ENCODE measurements at places on chromosomes 2 and 18.

- DNase-seq = no peak
Observed at GRCh38 chr2:198114064-198114463, 309.7 kb downstream of the PLCL1 start.

- no peak for DNase-seq
Observed at GRCh38 chr18:6683112-6683876, 46.2 kb upstream of the ARHGAP28 start.

- no peak for DNase-seq
Observed at GRCh38 chr18:618618-619017, 21.8 kb downstream of the CLUL1 start.

DNA sequence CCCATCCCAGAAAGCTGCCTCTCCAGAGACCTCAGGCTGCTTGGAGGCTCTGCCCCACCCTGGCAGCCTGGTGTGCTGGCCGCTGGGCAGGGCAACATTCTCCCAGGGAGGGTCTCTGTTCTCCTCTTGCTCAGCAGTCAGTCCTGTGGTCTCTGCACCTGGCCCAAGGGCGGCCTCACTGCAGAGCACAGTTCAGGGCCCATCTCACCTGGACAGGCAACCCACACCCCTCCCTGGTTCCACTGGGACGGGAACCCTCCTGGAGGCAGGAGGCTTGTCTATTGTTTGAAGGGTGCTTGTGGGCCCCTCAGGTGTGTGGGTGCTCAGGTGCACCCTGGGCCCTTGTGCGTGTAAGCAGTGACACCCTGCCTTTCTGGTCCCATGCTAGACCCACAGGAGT lies 67.2 kb upstream of the OTOS start:
- DNase-seq = no peak

- DNase-seq = no peak
Observed at GRCh38 chr18:51537487-51537886, 340.0 kb upstream of the MEX3C start.

- no peak for DNase-seq
Observed at GRCh38 chr2:118806797-118807667, 40.4 kb downstream of the EN1 start.

GRCh38 chr2:186927185-186927866 lies 78.4 kb upstream of the ZSWIM2 start:
- no peak for DNase-seq

DNA sequence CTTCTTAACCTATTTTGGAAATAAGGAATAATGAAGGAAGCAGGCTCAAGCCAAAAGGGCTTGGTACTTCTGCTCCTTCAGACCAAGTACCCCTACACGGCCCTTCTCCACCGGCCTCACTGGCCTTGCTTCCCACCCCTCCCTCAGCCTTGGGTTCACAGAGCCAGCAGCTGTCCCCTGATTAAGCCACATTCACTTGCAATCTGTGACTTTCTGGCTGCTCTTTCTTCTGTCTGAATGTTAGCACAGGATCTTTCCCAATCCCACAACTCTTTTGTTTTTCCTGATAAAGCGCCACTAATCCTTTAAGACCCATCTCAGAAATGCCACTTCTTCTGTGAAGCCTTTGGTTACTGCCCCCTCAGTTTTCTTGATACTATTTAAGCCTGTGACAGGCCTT lies 52.4 kb downstream of the REEP1 start:
- DNase-seq = no peak

DNA sequence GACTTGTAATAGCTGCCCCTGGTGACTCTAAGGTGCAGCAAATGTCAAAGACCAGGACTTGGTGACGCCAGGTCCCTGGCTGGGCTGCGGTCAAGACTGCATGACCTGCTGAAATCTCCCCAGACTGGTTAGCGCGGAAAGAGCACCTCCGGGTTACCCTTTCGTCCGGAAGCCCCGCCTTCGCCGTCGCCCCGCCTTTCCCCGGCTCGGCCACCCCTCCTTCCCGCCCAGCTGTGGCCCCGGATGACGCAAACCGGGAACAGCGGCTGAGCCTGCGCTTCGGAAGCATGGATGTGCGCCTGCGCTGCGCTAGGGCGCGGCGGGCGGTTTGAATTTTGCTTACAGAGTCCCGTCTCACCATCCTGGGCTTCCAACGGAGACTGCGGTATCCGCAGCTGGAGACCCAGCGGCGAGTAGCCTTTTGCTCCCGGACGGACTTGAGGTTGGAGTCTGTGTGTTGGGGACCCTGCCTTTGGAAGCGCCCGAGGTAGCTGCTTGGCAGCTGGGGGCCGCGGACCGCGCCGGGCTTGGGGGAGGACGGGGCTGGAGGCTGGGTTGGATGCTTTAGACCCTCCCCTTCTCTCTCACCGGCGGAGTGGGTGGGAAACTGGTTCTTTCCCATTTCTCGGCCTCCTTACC lies at the start of gene SKA1:
SKA1 (plus strand) TSS at position 294 of the 639 bp plus-strand sequence. CDS start 785 bp downstream, outside the sequence.
- DNase-seq = peak; percentile 97

- DNase-seq = no peak
Observed at GRCh38 chr2:135949451-135950234, 35.8 kb downstream of the DARS1 start.

- no peak for DNase-seq
Observed at GRCh38 chr2:38973266-38973665, 83.6 kb downstream of the ARHGEF33 start.

DNA sequence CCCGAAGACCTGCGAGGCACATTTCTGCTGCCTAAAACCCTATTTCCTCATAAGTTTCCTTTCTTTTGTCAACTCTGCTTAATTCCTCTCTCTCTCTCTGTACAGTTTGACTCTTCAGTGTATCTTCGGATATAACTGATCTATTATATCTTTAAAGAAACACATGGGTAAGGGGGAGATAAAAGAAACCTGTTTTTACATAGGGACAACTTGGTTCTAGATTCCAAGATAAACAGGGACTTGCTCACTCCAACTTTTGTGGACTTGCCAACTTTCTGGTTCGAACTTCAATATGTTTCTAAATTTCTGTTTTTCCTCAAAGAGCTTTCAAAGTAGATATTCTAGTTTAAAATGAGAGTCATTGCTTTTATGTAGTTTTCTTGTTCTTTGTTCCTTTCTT lies 182.7 kb upstream of the EPC2 start:
- DNase-seq = no peak

- no peak for DNase-seq
Observed at GRCh38 chr2:39124746-39125057, 3.9 kb upstream of the SOS1 start.

GRCh38 chr2:118520246-118520645 lies 327.2 kb downstream of the EN1 start:
- no peak for DNase-seq

GRCh38 chr18:6493194-6493593 lies 78.5 kb upstream of the L3MBTL4 start:
- DNase-seq = no peak

- no peak for DNase-seq
Observed at GRCh38 chr2:180907731-180908130, 72.7 kb upstream of the UBE2E3 start.

DNA sequence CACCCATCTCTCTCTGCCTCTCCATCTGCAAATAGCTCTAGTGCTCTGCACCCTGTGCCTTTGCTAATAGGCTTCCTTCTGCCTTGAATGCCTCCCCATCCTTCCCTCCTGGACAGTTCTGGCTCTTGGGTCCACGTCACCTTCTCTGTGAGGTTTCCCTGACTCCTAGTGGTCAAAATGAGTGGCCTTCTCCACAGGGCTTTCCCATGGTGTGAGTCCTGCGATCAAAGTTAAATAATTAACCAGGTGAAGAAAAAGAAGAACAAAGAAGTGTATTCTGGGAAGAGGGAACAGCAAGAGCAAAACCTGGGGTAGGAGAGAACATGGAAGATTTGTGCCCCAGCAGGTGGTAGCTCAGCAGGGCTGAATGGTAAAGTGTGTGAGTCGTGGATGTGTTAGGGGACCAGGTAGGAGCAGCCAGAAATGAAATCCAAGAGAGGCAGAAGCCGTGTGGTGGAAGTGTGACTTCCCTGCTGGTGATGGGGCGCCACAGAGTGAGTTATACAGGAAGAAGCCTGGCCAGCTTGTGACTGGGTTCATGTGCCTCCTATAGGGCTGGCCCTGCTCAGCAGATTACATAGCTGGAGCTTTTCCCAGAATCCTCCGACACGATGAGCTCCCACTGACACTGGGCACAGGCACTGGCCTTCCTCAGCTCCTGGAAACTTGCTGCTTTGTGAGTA lies 93.8 kb upstream of the LDAH start:
- DNase-seq = no peak

- DNase-seq = no peak
Observed at GRCh38 chr18:1147730-1148129, 243.1 kb downstream of the ADCYAP1 start.

DNA sequence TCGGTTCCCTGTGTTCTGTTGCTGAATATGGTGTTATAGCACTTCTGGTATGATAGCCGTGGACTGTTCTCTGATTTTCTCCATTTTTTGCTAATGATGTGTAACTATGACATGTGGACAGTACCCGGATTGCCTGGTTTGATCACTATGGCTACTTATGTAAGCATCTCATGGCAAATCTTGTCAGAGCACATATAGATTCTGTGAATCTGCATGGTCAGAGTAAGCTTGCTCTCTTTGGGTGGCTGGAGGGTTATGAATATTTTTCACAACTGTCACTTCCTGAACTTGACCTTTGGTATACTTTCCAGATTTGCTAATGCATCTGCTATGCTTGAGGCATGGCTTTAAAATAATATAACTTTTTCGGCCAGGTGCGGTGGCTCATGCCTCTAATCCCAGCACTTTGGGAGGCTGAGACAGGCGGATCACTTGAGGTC lies 36.8 kb upstream of the ATP8B1 start:
- DNase-seq = no peak

GRCh38 chr2:228802181-228803071 lies 468.7 kb downstream of the PID1 start:
- no peak for DNase-seq

DNA sequence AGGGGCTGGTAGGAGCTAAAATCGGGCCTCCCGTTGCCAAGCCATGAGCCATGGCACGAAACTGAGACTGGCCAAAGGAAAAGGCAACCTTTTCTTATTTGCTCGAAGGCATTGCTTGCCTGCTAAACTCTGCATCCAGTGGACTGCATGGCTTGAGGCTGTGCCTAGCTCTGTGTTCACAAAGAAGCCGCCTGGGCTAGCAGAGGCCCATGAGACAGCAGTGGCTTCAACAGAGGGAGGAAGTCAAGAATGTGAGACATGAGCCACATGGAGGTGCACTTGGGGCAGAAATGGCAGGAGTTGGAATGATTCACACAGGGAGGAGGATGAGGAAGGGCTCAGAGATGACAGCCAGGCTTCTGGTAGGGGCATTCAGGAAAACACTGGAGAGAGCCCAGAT lies 33.5 kb downstream of the TPRKB start:
- DNase-seq = no peak

- DNase-seq = no peak
Observed at GRCh38 chr2:24875272-24875671, 44.8 kb downstream of the ADCY3 start.

DNA sequence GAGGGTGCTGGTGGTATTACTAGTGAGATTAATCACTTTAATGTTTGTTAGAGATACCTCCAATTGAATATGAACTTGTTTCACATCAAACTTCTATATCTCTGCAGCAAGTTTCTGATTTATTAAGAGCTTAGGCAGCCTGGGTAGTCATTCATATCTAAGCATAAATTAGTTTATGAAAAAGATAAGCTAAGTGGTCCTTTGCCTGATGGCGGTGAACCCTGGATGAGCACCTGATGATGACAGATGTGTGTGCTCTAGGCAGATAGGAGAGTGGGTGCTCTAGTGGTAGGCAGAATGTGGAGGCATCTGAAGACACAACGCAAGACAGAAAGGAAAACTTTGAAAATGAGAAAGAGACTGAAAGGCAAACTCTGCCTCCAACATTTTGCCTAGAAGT lies 5.0 kb downstream of the FKBP7 start:
- no peak for DNase-seq

DNA sequence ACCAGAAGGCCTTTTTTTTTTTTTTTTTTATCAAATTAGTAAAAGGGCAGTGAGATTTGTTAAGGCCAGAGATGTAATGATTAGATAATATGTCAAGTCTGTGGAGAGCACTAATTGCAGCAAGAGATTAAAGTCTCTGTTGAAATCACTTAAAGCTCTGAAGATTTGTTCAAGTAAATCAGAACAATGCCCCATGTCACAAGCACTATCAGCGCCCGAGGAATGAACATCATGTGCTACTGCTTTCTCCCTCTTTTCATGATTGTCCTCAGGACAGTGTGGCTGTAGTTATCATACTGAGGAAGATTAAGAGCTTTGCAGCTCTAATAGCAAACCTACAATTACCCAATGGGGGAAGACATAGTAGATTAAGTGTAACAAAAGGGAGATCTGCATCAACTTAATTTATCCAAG lies 71.1 kb downstream of the TDRD15 start:
- no peak for DNase-seq

DNA sequence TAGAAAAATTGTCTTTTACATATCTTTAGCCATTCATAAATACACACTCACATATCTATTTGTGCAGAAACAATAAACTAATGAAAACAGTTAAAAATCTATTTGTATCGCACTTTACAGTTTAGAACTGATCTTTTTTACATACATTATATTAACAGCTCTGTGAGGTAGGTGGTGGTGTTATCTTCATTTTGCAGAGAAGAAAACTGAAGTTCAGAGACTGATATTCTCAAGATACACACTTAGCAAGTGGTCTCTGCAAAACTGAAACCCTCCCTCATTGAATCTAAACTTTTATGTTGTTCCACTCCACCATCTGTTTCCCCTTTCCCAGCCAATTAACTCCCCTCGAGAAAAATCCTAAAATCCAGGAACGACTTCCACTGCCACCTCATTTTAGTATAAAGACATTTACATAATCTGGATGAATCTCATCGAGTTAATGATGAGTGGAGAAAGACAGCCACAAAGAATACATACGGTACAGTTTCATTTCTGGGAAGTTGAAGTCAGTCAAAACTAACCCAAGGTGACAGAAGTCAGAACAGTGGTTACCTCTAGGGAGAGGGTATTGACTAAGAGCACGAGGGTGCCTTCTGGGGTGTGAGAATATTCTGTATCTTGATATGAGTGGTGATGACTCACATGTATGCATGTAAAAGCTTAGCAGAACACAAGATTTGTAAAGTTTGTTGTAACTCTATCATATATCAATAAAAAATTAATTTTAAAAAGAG lies 524.2 kb upstream of the TCF4 start:
- DNase-seq = no peak

- no peak for DNase-seq
Observed at GRCh38 chr2:71800106-71800809, 346.9 kb downstream of the DYSF start.

- no peak for DNase-seq
Observed at GRCh38 chr2:207284556-207285472, 119.1 kb upstream of the KLF7 start.

- DNase-seq = no peak
Observed at GRCh38 chr2:170711774-170712652, 3.1 kb upstream of the SP5 start.

DNA sequence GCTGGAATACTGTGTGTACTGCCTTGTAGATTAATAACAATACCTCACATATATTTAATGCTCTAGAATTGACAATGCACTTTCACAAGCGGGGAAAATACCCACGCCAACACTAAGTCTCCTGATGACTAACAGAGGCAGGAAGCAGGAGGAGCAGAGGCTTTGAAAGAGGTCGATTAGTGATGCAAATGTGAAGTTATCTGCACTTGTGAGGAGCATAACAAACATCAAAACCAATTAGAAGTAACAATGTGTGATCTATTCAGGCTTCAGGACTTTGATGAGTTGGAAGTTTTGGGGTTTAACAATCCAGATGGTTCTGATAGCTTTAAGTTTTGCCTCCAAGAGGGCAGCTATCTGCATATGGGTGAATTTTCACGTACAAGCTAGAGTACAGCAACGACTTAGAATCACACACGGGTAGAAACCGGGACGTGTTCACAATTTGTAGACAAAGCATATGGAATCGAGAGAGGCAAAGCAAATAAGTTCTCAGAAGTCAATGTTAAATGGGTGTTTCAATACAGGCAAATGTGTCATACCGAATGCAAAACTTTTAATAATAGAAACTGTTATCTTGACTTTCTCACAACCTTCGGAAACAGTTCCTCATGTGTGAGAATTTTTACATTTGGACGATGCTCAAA lies 114.5 kb downstream of the METTL8 start:
- DNase-seq = no peak

Measured in NCI-H2107 (cell line).